ENCODE measurements at places on chromosomes 13 and 19. TPM values are rescaled to one million over a fixed set of nuclear protein-coding genes. Genes with fewer than 3 reads are reported as not detected.

The GDF15 gene
- 154 TPM for polyA plus RNA-seq

The NTF4 gene
- not detected for polyA plus RNA-seq

The NKPD1 gene
- not detected for polyA plus RNA-seq

The KCNN4 gene
- polyA plus RNA-seq: 0.80 TPM

The PRR36 gene
- 1.1 TPM for polyA plus RNA-seq

The NCR1 gene
- not detected for polyA plus RNA-seq

- H3K27ac ChIP-seq: peak overlapping the region; percentile 11
- no peaks in the 10 kb centered on the region for H3K36me3 ChIP-seq
- no peaks in the 10 kb centered on the region for H3K4me1 ChIP-seq
These were observed 88.3 kb downstream of the COL4A1 start for GRCh38 chr13:110218581-110219201.

- H3K27me3 ChIP-seq: no peaks in the 10 kb centered on the region
- no peaks in the 10 kb centered on the region for H3K36me3 ChIP-seq
- H3K4me1 ChIP-seq: no peaks in the 10 kb centered on the region
- no peak for DNase-seq
- H3K4me3 ChIP-seq: no peak overlapping the region
- no peak overlapping the region for H3K27ac ChIP-seq
These were observed 538.4 kb upstream of the PCDH20 start for GRCh38 chr13:61954092-61954491.

GRCh38 chr13:69124996-69125395 lies 982.6 kb upstream of the ATXN8OS start:
- no peak overlapping the region for H3K27ac ChIP-seq
- no peak for DNase-seq
- H3K4me3 ChIP-seq: no peak overlapping the region
- no peaks in the 10 kb centered on the region for H3K4me1 ChIP-seq
- no peaks in the 10 kb centered on the region for H3K36me3 ChIP-seq

- H3K4me1 ChIP-seq: peaks cover 2% of the 10 kb centered on the region
- no peaks in the 10 kb centered on the region for H3K27me3 ChIP-seq
- DNase-seq: no peak
- no peak overlapping the region for H3K4me3 ChIP-seq
- H3K27ac ChIP-seq: no peak overlapping the region
These were observed 215.3 kb downstream of the ZIC5 start for GRCh38 chr13:99756281-99756680.

DNA sequence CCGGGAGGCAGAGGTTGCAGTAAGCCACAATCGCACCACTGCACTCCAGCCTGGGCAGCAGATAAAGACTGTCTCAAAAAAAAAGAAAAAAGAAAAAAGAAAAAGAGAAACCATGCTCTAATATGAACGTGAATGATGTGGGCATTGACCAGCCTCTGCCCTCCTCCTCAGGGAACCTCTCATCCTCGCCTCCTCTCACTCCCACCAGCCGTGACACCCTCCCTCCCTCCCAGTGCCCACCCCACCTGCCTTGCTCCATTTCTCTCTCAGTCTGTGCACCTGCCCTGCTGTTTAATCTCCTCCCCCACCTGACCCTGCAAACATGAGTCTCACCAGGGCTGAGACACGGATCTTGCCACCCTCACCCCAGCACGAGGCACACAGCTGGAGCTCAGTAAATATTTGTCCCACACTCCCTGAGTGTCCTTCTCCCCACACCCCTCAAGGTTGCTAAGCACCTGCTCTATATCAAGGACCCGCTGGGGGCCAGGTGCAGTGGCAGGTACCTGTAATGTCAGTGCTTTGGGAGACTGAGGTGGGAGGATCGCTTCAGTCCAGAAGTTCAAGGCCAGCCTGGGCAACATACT lies 7.5 kb upstream of the BCAT2 start:
- peak; percentile 20 for DNase-seq
- peaks cover 9% of the 10 kb centered on the region for H3K36me3 ChIP-seq
- no peak overlapping the region for H3K4me3 ChIP-seq
- H3K4me1 ChIP-seq: no peaks in the 10 kb centered on the region
- no peaks in the 10 kb centered on the region for H3K27me3 ChIP-seq

- H3K27me3 ChIP-seq: no peaks in the 10 kb centered on the region
- peak overlapping the region; percentile 17 for H3K4me3 ChIP-seq
- DNase-seq: peak; percentile 94
- H3K36me3 ChIP-seq: no peaks in the 10 kb centered on the region
- no peaks in the 10 kb centered on the region for H3K4me1 ChIP-seq
- H3K27ac ChIP-seq: no peak overlapping the region
These were observed 51.3 kb downstream of the WDR87 start for GRCh38 chr19:37855098-37855497.

DNA sequence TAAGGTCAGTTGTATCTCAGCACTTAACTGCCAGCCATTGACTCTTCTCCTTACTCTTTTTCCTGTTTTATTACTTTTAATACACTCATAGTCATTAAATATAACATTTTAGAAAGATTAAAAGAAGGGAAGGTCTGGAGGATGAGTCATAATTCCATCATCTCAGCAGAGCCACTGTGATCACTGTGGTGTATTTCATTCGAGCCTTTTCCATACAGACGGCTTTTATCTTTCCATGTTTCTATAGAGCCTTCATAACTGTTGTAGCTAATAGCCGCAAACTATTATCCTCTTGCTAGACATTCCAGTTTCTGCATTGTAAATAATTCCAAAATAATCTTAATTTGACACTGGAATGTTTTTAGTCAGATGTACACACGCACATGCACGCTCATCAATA lies 4.7 kb upstream of the FLT1 start:
- no peaks in the 10 kb centered on the region for H3K36me3 ChIP-seq
- no peak for DNase-seq
- no peak overlapping the region for H3K4me3 ChIP-seq
- no peaks in the 10 kb centered on the region for H3K4me1 ChIP-seq

DNA sequence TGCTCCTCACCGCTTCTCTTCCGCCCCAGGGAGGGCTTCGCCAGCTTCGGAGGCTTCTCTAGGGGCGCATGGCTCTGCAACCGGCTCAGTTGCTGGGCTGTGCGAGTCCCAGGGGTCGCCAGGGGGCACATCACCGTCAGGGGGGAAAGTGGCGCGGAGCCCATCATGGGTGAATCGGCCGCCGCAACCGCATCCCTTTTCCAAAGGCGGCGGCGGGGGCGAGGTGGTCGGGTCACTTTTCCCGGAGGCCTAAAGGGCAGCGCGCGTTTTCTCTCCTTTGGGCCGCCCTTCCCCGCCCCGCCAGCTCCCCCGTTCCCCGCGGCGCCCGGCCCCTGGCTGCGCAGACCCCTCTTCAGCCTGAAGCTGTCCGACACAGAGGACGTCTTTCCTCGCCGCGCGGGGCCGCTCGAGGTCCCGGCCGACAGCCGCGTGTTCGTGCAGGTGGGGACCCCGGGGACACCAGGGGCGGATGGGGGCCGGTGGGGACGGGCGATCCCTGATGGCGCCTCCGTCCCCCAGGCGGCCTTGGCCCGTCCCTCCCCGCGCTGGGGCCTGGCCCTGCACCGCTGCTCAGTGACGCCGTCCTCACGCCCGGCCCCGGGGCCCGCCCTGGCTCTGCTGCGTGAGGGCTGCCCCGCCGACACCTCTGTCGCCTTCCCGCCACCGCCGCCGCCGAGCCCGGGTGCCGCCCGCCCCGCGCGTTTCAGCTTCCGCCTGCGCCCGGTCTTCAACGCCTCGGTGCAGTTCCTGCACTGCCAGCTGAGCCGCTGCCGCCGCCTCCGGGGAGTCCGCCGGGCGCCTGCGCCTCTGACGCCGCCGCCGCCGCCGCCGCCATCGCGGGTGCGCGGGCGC lies 1.7 kb downstream of the TGFBR3L start:
- H3K27ac ChIP-seq: no peak overlapping the region
- H3K27me3 ChIP-seq: peaks cover 15% of the 10 kb centered on the region
- no peak overlapping the region for H3K4me3 ChIP-seq
- no peaks in the 10 kb centered on the region for H3K36me3 ChIP-seq
- no peaks in the 10 kb centered on the region for H3K4me1 ChIP-seq

DNA sequence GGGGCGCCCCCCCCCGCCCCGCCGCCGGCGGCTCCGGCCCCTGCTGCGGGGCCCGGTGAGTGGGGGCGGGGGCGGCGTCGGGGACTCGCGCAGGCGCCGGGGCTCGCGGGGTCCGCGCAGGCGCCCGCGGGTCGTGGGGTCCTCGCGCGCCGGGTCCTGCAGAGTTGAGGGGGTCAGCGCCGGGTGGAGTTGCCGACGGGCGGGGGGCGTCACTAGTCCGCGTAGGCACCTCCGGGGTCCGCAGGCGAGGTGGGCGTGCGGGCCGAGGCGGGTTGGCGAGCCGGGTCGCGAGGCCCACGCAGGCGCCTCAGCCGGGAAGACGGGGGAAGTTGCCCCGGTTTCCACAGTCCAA lies 365 bp downstream of the PPP6R1 start:
- H3K4me1 ChIP-seq: peaks cover 2% of the 10 kb centered on the region
- peak overlapping the region; percentile 90 for H3K27ac ChIP-seq
- H3K27me3 ChIP-seq: no peaks in the 10 kb centered on the region
- peak overlapping the region; percentile 82 for H3K4me3 ChIP-seq

- no peak overlapping the region for H3K27ac ChIP-seq
- H3K4me3 ChIP-seq: no peak overlapping the region
- H3K4me1 ChIP-seq: peaks cover 3% of the 10 kb centered on the region
These were observed 323.6 kb downstream of the DLEU7 start for GRCh38 chr13:50519866-50520265.

DNA sequence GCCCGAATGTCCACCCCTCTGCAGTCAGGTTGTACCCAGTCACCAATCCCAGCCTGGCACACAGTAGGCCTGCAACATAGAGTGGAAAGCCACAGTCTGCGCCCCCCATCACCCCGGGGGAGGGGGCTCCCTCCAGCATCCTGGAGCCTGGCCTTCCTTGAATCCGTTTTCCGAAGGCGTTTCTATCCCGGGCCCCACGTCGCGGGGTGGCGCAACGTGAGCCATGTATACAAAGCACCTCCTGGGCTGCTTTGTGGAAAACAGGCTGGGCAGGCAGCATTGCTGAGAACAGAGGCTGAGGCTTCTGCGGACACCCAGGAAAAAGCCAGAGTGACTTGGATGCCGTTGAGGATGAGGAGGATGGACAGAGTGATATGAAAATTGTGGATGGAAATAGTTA lies 103.3 kb upstream of the USP29 start:
- H3K27me3 ChIP-seq: no peaks in the 10 kb centered on the region
- no peaks in the 10 kb centered on the region for H3K4me1 ChIP-seq
- no peak overlapping the region for H3K4me3 ChIP-seq
- no peak overlapping the region for H3K27ac ChIP-seq
- peak; percentile 32 for DNase-seq

- DNase-seq: no peak
- H3K4me3 ChIP-seq: no peak overlapping the region
- no peaks in the 10 kb centered on the region for H3K4me1 ChIP-seq
- no peaks in the 10 kb centered on the region for H3K36me3 ChIP-seq
- no peak overlapping the region for H3K27ac ChIP-seq
These were observed 72.0 kb upstream of the FLT1 start for GRCh38 chr13:28566891-28567290.

- no peaks in the 10 kb centered on the region for H3K27me3 ChIP-seq
- H3K27ac ChIP-seq: peak overlapping the region; percentile 100
- peak overlapping the region; percentile 94 for H3K4me3 ChIP-seq
- H3K36me3 ChIP-seq: no peaks in the 10 kb centered on the region
- DNase-seq: peak; percentile 99
These were observed 539 bp downstream of the U2AF1L4 start for GRCh38 chr19:35744430-35745327.

GRCh38 chr13:24742294-24742693 lies 21.7 kb upstream of the RNF17 start:
- H3K4me3 ChIP-seq: no peak overlapping the region
- H3K4me1 ChIP-seq: no peaks in the 10 kb centered on the region
- peak; percentile 78 for DNase-seq

- DNase-seq: no peak
- no peaks in the 10 kb centered on the region for H3K27me3 ChIP-seq
- no peak overlapping the region for H3K4me3 ChIP-seq
- H3K27ac ChIP-seq: no peak overlapping the region
- no peaks in the 10 kb centered on the region for H3K4me1 ChIP-seq
- H3K36me3 ChIP-seq: no peaks in the 10 kb centered on the region
These were observed 7.7 kb downstream of the SMAD9 start for GRCh38 chr13:36912369-36912768.

GRCh38 chr13:112799394-112799793 lies 109.6 kb downstream of the ATP11A start:
- peaks cover 2% of the 10 kb centered on the region for H3K4me1 ChIP-seq
- no peak overlapping the region for H3K4me3 ChIP-seq
- no peak for DNase-seq
- no peaks in the 10 kb centered on the region for H3K27me3 ChIP-seq
- H3K36me3 ChIP-seq: no peaks in the 10 kb centered on the region

Measured in kidney (tissue), 22 donors.